ENCODE measurements at places on chromosomes 6 and 20. TPM values are rescaled to one million over a fixed set of nuclear protein-coding genes. Genes with fewer than 3 reads are reported as not detected.

The KCNK15 gene
- total RNA-seq: 0.20 TPM

DNA sequence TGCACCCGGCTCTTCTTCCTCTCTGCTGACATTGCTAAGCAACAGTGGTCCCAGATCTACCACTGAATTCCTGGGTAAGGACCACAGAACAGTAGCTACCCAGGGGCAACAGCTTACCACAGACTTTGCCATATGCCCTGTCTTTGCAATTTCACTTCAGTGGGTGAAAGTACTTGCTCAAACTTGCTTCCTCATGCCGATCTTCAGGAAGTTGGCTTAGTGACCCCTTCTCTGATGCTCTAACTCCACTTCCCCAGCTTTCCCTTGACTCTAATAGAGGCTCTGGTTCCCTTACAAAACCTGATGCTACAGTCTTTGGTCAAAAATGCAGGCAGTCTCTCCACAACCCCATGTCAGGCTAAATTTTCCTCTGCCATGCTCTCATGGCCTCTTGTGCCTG is 3.3 kb upstream of the TAAR5 start:
- no peak for DNase-seq

GRCh38 chr6:39209360-39209811 is 19.9 kb downstream of the KCNK5 start:
- no peak for DNase-seq

DNA sequence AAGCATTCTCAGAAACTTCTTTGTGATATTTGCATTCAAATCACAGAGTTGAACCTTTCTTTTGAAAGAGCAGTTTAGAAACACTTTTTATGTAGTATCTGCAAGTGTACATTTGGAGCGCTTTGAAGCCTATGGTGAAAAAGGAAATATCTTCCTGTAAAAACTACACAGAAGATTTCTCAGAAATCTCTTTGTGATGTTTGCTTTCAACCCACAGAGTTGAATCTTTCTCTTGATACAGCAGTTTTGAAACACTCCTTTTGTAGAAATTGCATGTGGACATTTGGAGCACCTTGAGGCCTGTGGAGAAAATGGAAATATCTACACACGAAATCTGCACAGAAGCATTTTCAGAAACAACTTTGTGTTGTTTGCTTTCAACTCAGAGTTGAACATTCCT is 612.3 kb upstream of the ZNF337 start:
- DNase-seq: no peak

- peak; percentile 7 for DNase-seq
Measured at GRCh38 chr20:58645412-58645968, 5.6 kb upstream of the STX16 start.

All from mesothelial cell of epicardium (in vitro differentiated cells).